Left colon (tissue), 2 donors: ENCODE measurements at places on chromosomes 6 and 20.

DNA sequence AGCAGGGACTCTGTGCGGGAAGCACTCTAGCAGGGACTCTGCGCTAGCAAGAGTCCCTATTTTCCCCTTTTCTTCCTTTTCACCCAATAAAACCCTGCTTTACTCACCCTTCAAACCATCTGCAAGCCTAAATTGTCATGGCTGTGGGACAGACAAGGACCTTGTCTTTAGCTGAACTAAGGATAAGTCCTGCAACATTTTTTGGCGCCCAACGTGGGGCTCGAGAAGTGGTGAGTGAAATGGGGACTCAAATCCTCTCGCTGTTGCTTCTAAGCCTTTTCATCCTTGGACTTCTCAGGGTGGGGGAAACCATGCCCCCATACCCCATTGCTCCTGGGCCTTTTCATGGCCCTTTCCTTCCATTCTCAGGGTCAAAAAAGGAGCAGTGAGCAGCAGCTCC is 46.4 kb downstream of the IMPG1 start:
- DNase-seq = no peak

GRCh38 chr6:27837625-27838057 is 74.6 kb downstream of the OR2B2 start:
- no peak for DNase-seq

DNA sequence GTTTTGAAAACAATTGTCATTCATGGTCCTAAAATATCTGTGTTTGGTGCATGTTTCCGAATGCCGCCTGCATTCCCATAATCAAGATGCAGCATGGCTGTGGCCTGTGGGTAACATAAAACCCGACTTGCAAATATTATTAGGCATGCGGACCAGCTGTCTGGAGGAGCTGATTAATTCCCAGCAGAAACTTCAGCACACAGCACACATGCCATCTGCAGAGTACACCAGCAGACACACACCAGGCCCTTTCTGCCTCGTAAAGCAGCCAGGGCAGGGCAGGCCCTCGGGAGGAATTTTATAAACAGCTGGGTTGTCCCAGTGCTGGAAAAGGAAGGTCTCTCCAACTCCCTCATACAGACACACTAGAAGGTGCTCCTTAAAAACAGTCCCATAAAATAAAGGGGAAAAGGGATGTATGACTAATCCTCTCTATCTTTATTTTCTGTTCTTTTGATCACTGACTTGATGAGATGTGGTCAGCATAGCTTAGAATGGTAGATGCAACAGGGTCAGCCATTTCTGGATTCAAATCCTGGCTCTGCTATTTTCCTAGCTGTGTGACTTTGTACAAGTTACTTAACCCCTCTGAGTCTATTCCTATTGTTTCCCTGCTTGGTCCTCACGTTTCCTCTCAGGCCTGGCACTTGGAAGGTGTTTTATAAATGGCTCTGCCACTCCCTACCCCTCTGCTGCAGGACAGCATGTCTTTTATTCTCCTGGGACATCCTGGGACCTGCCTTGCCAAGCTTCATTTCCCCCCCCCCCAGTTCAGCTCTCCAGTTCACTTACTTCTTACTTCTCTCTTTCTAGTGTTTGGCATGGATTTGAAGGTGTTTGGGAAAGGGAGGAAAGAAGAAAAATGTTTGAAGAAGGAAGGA is 85.9 kb upstream of the TRAF3IP2 start:
- DNase-seq = peak; percentile 76

- no peak for DNase-seq
Measured at GRCh38 chr20:47638851-47639250, 137.2 kb downstream of the NCOA3 start.

GRCh38 chr6:43074847-43075669 is 1.1 kb upstream of the PTK7 start:
- no peak for DNase-seq

DNA sequence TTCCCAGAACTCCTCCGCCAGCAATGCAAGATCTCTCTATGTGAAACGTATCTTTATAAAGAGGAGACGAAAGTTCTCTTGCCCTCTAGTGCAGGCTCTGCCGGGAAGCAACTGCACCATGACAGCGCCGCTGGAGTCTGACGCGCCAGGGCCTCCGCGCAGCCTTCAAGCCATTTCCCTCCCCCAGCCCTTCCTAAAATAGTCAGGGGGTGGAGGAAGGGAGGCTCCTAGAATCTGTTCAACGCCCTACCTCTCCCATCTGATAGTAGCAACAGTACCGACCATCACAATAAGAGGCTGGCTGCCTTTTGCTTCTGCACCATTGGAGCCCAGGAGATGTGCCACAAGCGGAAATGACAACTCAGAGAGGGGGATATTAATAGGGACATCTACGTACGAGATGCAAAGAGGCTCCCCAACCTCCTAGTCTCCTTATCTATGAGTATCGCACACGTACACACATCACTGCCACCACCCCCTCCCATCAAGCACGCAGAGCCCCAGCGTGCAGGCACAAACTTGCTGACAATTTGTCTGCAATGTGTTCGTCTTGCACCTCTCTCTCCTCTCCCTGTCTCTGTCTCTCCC is 1.0 kb downstream of the SYNE1 start:
- peak; percentile 5 for DNase-seq

DNA sequence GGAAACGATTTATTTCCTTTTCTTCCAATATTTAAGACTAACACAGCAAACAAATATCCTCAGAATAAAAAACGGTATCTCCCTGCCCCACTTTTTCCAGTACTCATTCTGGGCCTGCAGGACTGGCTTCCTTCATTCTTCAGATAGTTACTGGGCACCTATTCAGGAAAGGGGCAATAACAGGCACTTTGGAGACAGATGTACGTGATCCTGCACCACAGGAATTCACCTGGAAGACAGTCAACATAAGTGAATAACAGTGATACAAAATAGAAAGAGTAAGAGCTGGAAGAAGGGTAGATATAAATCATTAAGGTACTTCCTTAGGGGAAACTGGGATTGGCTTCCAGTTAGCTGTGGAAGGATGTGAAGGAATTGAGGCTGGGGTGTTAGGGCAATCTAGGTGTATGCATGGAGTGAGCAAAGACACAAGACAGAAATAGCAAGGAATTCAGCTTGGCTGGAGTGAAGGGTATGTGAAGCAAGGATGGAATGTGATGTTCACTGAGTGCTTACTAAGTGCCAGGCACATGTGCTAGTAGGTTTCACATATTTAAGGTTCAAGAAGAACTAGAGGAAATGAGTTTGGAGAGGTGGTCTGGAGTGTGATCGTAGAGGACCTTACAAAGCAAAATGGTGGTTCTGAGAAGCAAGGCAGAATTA is 49.3 kb upstream of the FAM83C start:
- no peak for DNase-seq

- DNase-seq = no peak
Measured at GRCh38 chr20:3276680-3277015, 37.7 kb upstream of the SLC4A11 start.

DNA sequence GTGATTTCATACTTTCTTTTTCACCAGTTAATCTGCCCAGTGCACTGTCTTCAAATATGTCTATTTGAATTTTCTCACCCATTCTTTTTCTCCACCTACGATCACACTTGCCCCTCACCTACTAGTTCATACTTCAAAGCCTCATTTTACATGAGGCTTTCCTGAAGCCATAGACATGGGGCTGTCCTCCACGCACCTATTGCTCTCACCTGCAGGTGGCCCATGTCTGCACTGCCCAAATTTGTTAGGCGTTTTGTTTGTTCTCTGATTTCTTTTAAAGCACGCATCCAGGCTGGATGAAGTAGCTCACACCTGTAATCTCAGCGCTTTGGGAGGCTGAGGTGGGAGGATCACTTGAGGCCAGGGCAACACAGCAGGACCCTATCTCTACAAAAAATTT is 106.8 kb upstream of the RIPOR2 start:
- no peak for DNase-seq

DNA sequence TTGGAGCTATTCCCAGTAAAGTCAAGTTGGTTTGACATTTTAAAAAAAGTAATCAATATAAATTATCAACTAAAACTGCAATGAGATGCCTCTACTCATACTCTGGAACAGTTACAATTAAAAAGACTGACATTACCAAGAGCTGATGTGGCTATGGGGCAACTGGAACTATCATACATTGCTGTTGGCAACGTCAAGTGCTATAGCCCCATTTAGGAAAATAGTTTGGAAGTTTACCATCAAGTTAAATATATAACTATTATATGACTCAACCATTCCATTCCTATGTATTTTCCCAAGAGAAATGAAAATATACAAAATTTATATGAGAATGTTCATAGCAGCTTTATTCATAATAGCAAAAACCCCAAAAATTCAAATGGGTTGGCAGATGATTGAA is 111.4 kb upstream of the HDGFL1 start:
- DNase-seq = no peak

GRCh38 chr6:148507774-148508173 is 165.1 kb downstream of the SASH1 start:
- no peak for DNase-seq

DNA sequence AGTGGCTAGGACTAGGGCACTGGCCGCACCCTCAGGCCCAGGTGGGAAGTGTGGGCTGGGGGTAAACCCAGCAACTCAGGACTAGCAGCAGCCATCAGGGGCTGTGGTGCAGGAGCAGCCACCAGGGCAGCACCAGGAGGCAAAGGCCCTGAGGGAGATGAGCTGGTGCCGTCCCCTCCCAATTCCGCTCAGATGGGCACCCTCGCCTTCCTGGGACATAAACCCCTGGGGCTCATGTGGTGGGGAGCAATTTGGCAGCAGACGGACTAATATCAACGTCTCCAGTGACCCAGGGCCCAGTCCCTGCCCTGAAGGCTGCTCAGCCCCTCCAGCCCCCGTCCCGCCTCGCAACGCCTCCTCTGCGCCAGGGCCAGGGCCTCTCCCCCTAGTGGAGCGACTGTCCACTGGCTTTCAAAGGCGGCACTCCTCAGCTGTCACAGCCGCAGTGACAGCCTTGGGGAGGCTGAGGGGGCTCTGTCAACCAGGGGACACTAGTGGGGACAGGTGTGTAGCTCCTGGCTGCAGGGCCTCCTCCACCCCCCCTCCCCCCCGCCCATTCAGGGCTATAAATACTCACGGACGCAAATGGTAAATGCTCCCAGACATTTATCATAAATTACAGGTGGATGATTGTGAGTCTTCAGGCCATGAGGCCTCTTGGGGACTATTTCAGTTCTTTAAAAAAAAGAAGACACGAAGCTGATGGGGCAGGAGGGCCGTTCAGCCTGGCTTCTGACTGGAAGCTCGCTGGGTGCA is 349.9 kb downstream of the ZFAND3 start:
- no peak for DNase-seq

GRCh38 chr20:20895537-20895936 is 183.1 kb upstream of the RALGAPA2 start:
- DNase-seq = no peak
